ENCODE measurements at places on chromosomes 7 and 10.

- no peak for DNase-seq
Measured at GRCh38 chr10:78290131-78290750, 256.6 kb downstream of the RPS24 start.

GRCh38 chr7:80444811-80445210, 67.1 kb downstream of the GNAT3 start:
- no peak for DNase-seq

GRCh38 chr7:136877509-136877908, 9.1 kb downstream of the CHRM2 start:
- no peak for DNase-seq

GRCh38 chr10:101041252-101041761, 10.3 kb downstream of the SFXN3 start:
- DNase-seq, result peak; percentile 68

DNA sequence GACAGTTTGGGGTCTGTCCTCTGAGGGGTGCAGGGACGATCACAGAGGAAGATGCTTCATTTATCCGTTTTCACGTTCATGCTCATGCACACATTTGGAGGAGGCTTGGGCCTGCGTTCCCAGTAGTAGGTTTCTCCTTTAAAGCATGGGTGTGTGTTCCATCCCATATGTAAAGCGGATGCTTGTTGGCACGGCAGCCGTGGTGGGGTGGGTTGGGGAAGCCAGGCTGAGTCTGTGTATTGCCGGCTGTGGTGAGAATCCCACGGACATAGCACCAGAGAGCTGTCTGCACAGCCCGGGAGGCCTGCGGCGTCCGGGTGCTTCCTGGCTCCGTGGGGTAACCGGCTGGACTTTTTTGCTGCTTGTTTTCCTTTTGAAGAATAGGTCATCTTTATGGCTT, 440 bp downstream of the JAKMIP3 start:
- no peak for DNase-seq

DNA sequence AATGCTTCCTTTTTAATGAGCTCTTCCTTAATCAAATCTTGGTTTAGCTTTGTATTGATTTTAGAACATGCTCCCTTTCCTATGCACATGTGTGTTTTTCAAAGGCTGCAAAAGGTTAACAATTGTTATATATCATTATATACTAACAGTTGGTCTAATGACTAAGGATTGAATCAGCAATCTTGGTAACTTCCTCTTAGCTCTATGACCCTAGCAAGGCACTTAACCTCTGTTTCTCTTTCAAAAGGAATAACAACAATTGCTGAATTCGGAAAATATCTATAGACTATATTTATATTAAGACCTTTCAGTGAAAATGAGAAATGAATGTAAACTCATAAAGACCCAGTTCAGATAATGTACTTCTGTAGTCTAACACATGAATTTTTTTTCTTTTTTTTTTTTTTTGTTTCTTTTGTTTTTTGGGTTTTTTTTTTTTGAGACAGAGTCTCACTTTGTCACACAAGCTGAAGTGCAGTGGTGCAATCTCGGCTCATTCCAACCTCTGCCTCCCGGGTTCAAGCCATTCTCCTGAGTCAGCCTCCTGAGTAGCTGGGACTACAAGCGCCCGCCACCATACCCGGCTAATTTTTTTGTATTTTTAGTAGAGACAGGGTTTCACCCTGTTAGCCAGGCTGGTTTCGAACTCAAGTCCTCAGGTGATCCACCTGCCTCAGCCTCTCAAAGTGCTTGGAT, 48.8 kb downstream of the HOXA1 start:
- DNase-seq, result no peak

Data from central memory CD4-positive, alpha-beta T cell (primary cell).